ENCODE measurements at places on chromosomes 7 and 10.

DNA sequence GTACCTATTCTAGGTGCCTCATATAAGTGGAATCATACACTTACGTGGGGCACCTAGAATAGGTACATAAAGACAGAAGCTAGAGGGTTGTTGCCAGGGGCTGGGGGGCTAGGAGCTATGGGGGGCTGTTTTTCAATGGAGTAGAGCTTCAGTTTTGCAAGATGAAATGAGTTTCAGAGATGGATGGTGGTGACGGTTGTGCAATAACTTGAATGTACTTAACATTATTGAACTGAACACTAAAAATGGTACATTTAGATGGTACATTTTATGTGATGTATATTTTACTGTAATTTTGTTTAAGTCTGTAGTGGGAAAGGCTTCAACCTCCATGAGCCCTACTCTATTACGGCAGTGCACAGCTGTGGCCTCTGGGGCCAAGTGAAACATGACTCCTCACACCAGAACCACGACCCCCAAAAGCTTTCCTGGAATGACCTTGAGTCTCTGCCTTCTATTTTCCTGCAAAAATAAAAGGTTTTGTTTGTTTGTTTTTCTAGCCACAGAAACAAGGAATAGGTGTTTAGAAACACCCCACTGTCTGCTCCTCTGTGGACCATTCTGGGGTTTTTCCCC, 147.3 kb upstream of the PLXNA4 start:
- DNase-seq = no peak

DNA sequence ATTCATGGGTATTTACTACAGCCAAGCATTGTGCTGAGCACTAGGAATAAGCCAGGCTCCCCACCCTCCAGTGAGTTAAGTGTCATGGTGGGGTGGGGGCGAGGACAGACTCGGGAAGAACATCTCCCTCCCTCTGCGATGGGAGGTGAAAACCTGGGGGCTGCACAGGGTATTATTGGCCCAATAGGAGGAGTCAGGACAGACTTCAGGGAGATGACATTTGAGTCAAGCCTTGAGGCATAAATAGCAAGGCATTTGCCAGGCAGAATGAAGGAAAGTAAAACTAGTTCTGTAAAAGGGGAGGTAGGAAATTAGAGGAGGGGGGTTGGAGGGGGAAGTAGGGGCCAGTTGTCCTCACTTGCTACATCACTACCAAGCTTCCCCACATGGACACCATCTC, 18.9 kb downstream of the NKX2-3 start:
- no peak for DNase-seq

- no peak for DNase-seq
Measured at GRCh38 chr10:102040305-102041050, 15.5 kb downstream of the ARMH3 start.

- no peak for DNase-seq
Measured at GRCh38 chr7:107726356-107727130, 17.4 kb upstream of the CBLL1 start.

- no peak for DNase-seq
Measured at GRCh38 chr10:58754469-58755339, 242.0 kb downstream of the BICC1 start.

GRCh38 chr10:103147645-103148044, 45.4 kb downstream of the NT5C2 start:
- DNase-seq = no peak

DNA sequence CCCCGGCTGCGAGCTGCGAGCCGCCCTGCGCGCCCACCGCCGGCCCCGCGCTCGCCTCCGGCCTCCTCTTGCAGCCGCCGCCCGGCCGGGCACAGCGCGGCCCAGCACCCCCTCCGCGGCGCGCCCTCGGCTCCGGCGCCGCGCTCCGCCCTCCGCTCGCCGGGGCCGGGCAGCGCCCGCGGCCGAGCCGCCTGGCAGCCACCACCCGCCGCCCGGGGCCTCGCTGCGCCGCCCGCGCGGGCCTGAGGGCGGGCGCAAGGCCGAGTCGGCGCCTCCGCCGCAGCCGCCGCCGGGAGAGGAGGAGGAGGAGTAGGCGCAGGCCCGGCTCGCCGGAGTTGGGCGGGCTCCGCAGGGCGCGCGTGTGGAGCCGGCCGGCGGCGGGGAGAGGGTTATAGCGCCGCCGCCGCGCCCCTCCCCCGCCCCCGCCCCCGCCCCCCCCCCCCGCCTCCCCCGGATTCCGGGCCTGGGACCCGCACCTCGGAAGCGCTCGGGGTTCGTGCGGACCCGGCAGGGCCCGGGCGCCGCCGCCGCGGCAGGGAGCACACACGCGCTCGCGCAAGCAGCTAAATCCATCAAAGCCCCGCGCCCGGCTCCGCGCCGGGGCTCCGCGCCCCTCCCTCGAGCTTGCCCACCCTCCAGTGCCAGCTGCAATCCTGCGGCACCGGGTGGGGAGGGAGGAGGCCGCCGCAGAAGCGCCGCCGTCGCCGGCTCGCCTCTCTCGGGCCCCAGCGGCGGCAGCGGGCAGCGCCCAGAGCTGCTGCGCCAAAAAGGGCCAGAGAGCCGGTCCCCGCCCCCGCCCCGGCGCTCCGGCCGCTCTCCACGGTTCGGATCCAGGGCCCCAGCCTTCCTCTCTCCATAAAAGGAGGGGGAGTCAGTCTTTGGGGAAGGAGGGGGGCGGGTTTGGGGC, at the start of gene PDGFA:
TSS of gene PDGFA (minus strand) at position 363 of the 907 bp plus-strand sequence. CDS start 845 bp downstream, outside the sequence.
- DNase-seq = peak; percentile 19

- no peak for DNase-seq
Measured at GRCh38 chr10:4240608-4241197, 455.7 kb upstream of the KLF6 start.

DNA sequence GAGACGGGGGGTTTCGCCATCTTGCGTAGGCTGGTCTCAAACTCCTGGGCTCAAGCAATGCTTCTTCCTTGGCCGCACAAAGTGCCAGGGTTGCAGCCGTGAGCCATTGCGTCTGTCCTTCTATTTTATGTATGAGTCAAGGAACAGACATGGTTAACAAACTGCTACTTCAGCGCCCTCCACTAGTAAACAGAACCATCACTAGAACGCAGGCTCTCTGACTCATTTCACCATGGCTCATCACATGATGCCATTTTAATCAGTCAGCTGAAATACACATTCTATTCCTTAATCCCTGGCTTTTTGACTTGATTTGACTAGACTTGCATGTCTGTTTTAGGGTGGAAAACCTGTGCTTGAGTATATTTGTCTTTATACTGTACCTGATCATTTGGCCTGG, 41.3 kb downstream of the CELF2 start:
- DNase-seq = no peak

- DNase-seq = no peak
Measured at GRCh38 chr10:22372917-22373316, 27.6 kb downstream of the SPAG6 start.

DNA sequence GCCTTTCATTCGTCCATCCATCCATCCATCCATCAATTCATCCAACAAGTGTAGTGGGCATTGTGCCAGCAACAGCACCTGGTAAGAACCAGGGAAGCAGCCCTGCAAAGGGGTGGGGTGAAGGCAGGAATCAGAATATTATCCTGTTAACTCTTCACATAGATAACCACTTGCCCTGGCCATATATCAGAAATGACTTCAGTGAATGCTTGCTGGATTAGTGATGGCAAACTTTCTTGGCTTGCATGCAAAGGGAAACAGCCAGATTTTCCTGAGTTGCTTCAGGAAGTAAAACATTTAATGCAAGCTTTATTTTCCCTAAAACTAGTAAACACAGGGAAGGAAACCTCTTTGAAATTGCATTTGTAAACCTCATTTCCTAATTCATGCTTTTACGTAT, 743 bp downstream of the OR2A5 start:
- no peak for DNase-seq

DNA sequence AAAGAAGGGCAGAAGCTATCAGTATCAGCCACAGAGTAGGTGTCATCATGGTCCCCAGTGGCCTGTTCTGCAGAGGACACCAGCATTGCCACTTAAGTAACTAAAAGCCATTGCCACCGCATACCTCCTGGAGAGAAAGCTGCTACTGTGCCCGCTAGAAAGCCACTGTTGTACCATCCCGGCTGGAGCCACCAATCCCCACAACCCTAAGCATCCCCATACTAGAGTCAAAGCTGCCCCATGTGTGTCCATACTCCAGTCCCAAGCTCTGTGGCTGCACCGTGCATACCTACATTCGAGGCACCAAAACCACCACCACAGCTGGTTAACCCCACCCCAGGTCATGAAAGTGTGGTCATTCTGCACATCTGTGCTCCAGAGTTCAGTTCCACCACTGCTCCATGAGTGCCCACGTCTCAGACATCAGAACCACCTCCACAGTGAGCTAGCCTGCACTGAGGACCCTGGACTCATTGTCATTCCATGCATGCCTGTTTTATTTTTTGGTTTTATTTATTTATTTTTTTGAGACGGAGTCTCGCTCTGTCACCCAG, 9.5 kb upstream of the SEPTIN14 start:
- DNase-seq = no peak

- no peak for DNase-seq
Measured at GRCh38 chr7:141291541-141291940, 217.7 kb downstream of the TMEM178B start.

- no peak for DNase-seq
Measured at GRCh38 chr7:108270385-108271015, 140.3 kb upstream of the LAMB4 start.

DNA sequence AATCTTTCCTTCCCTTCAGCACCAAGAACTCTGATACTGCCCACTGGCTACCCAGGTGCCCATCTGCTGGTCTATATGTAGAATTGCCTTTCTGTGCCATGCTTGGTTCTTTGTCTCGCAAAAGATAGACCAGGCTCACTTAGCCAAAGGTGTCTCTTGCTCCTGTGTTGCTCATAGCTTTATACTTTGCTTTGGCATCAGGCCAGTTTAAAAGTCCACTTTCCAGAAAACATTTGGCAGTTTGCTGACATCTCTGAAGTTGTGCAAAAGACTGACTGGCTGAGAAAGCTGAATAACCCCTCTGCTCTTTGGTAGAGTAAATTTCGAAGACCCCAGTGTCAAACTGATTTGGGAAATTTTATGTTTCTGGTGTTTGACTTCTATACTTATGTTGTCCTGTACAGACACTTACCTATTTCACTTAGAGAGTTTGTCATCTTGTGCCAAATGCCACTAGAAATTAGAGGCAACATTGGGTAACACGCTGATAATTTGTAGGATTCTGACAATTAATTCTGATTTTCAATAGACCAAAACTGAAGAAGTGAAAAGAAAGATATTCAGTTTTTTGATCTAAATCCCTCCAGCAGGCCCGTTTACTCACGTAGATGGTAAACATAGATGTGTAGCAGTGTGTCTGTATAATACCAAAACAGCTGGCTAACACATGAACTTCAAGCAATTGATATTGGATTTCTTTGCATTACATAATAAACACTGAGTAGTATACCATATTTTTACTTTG, 91.1 kb downstream of the CPED1 start:
- no peak for DNase-seq

GRCh38 chr7:10804770-10805169, 168.9 kb upstream of the PHF14 start:
- no peak for DNase-seq

- no peak for DNase-seq
Measured at GRCh38 chr7:45211066-45211465, 53.5 kb downstream of the RAMP3 start.

DNA sequence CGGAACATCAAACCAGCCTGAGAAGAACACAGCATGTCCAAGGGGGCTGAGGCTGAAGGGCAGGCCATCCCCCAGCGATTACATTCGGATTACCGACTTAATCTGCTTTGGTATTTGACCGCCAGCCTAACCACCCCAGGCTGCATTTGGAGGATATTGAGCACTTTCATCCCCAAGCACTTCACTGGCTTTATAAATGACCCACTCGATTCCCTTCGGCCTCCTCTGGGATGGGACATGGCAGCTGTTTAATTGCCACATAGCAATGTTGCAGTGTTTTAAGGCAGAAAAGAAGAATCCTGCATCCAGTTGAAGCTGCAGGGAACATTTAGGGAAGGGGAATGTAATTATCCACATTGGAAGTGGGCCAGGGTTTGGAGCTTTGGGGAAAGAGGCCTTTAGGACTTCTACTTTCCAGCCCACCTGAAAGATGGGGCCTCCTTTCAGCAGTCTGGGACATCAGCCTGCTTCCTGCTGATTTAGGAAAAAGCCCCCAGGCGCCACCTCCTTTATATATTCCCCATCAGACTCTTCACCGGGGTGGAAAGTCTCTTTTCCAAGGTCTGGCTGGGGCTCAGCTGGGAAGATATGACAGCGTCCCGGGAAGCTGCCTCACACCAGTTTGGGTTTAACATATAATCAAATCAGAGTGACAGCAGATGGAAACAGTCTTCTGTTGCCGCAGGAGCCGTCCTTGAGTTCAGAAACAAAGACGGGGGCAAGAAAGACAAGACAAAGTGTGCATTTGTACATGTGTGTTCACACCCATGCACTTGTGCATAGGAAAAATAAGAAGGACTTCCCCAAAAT, 9.2 kb downstream of the DPCD start:
- DNase-seq = no peak

DNA sequence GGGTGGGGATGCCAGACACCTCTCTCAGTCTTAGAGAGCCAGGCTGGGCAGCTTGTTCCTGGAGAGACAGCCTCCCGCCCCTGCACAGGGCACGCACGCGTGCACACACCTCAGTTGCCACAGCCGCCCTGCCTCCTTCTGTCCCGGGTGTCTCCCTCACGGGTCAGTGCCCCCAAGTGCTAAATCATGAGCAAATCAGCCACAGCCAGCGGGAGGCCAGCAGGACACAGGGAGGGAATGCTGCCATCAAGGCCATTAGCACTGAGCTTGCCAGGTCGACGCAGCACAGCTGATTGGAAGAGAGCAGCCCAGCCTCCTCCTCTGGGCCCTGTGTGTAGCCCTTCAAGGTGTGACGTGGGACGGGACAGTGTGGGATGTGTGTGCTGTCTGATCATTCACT, 130.4 kb downstream of the CDH23 start:
- DNase-seq = no peak

Data from activated naive CD4-positive, alpha-beta T cell treated with Interleukin-2 at 50 U/mL for 16 hours (primary cell).